ENCODE measurements at places on chromosomes 2 and 18.

- DNase-seq, result no peak
Observed at GRCh38 chr2:219045937-219046550, 4.7 kb upstream of the CFAP65 start.

DNA sequence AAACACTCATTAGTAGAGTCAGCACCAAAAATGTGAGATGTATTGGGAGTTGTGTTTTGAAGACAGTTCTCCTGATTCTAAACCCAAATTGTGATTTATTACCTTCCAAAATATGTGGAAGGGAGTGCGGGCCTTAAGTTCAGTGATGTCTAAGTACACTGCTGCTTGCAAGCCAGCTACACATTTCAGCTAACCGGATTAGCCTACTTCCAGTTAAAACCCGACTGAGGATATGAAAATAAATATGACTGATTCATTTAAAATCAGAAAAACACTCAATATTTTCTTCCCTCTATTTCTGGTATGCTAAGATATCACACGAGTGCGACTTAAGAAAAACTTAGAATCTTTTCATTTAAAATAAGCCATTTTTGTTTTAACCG, 907 bp downstream of the FHL2 start:
- DNase-seq, result no peak

GRCh38 chr2:39486071-39486470, 49.0 kb upstream of the MAP4K3 start:
- DNase-seq, result no peak

GRCh38 chr2:198162276-198162675, 357.9 kb downstream of the PLCL1 start:
- no peak for DNase-seq

DNA sequence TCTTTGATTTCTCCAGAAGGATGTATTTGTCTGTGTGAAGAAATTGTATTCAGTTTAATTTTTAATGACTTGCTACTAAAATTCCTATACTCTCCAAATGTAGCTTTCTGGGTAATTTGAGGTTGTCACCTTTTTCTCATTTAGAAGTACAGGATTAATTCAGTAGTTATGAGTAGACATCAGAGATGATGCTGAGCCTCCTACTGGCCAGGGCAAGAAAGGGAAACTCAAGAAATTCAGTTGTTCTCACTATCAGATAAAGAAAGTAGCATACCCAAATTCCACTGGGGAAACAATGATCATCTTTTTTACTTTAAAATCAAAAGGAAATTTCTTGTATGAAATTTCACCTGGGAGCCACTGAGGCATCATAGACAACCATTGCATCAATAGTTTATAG, 199.4 kb downstream of the SATB2 start:
- no peak for DNase-seq

DNA sequence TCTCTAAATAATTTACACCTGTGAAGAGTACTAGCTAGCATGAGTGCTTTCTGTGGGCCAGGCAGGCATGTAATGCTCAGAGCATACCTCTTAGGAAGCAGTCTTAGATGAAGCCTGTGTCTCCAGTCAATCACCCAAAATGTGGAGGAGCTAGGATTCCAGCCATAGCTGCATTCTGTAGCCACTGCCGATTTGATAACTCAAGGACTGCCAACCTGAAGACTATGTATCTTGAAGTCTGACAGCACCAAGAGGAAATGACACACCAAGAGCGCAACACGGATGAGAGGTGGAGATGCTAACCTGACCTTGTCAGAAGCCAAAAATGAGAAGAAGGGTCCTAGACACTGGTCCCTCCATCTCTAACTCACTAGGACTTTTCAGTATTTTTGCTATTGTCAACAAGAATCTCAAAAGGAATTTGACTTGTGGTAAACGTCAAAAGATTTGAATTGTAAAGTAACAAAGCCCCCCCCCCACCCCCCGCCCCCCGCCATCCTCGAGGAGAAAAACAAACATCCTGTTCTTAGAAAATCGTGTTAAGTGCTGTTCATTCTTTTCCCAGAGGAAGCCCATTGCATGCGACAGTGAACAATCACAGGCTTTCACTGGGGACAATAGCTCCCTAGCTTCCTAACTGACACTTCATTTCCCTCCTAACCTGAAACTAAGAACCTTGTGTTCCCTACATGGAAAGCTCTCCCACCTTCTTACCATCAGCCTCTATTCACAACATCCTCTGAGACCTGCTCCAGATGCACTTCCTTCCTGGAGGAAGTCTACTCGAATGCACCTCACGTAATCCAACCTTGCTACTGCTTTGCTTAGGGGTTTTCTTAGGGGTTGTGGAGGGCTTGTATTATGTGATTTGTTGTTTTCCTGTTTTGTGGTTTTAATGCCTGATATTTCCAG, 14.7 kb downstream of the CDC42EP3 start:
- no peak for DNase-seq

DNA sequence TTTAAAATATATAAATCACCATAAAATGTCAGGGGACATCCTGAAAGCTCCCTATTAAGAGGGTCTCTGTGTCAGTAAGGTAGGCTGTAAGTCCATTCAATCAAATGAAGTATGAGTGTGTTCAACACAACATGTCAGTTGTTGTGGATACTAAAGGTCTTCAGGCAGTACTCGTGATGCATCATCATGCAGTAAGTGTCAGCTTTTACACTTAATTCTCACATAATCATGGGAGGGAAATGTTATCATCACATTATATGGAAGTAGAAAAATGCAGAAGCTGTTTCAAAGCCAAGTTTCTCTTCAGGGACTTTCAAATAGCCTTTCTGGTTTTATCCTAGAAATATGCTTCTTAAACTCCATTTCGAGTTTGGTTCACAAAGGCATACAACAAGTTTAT, 477.1 kb upstream of the ID2 start:
- DNase-seq, result no peak

DNA sequence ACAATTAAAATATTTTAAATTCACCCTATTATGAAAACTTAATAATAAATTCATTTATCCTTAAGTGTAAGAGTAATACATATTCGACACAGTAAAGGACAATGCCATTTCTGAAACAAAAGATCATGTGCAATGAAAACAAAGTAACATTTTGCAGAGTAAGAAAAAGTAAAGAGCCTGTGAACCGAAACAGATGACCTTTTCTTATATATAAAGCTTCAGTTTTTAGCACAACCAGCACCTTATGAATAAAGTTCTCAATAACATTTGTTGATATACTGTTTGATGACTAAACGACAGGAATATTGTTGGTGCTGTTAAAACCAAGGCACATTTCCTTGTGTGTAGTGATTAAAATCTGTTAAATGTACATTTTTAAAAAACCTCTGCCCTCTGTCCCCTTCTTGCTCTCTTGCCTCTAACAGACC, 1.5 kb downstream of the PELI1 start:
- no peak for DNase-seq

GRCh38 chr2:237405006-237405559, 8.9 kb downstream of the COL6A3 start:
- DNase-seq, result no peak

GRCh38 chr2:62486439-62486765, 19.6 kb downstream of the TMEM17 start:
- DNase-seq, result no peak

DNA sequence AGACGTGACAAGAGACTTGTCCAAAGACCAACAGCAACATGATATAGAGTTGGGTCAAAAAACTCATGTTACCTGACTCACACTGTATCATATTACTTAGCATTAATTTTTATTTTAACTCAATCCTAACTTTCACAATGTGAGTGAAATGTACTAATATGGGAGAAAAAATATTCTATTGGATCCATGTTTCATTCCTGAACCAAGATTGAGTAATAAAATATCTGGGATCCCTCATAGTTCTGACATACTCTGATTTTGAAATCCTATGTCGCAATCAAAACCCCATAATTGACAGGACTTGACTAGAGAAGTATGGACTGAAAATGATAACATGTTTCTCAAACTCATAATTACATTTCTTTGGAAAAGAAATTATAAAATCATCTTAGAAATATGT, 190.4 kb downstream of the RIT2 start:
- DNase-seq, result no peak

- DNase-seq, result peak; percentile 22
Observed at GRCh38 chr2:121263996-121264715, 20.8 kb downstream of the TFCP2L1 start.

GRCh38 chr2:25424426-25425028, 82.8 kb upstream of the DNMT3A start:
- DNase-seq, result no peak

GRCh38 chr2:119981896-119982295, 31.0 kb upstream of the EPB41L5 start:
- DNase-seq, result no peak

DNA sequence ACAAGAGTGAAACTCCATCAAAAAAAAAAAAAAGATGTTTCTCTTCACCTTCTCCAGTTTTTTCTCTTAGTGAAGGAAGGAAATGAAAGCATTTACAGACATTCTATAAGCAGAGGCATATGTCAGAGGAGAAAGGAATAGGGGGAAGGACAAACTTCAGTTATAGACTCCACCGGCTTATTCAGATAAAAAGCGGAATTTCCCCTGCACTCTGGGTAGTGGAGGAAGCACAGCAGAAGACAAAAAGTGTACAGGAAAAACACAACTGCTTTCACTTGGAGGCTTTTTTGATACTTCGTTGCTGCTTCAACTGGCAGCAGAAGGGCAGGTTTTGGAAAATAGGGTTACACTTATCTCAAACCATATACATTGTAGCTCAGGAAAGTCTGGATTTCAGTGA, 3.2 kb upstream of the MGAT4A start:
- no peak for DNase-seq

DNA sequence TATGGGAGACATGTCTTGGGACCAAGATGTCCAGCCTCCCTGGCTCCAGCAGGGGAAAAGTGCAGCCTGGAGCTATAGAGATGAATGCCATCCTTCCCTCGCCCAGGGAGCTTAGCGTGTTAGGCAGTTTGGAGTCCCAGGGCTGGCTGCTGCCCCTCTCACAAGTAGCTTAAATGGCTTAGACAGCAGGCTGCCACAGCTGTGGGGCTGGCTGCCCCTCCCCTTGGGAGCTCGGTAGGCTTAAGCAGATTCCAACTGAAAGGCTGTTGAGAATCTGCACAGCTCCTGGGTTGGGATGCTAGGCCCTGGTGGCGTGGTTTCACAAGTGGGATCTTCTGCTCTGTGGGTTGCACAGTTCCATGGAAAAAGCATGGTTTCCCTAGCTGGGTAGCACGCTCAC, 940.5 kb upstream of the DDX18 start:
- no peak for DNase-seq

GRCh38 chr2:45930396-45930792, 278.9 kb downstream of the PRKCE start:
- DNase-seq, result peak; percentile 74

GRCh38 chr2:88737385-88737784, 45.9 kb downstream of the RPIA start:
- no peak for DNase-seq

GRCh38 chr2:67899187-67899586, 163.6 kb downstream of the C1D start:
- no peak for DNase-seq

GRCh38 chr2:188647430-188648070, 326.6 kb upstream of the COL3A1 start:
- DNase-seq, result no peak

DNA sequence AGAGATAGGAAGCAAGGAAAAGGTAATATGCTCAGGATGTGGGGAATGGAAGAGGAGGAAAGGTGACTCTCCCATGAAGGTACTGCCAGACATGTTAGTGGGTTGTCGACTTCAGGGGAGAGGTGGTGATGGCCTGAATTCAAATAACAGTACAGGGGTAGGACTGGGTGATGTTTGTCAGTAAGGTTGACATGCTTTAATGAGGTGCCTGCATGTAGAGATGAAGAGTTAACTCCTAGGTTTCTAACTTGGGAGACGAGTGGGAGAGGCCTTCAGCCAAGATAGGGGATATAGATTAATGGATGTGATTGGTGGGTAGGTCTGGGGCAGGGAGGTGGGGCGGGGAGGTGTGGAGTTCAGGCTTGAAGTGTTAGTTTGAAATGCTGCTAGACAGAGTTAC, 2.6 kb downstream of the NAPG start:
- DNase-seq, result no peak

DNA sequence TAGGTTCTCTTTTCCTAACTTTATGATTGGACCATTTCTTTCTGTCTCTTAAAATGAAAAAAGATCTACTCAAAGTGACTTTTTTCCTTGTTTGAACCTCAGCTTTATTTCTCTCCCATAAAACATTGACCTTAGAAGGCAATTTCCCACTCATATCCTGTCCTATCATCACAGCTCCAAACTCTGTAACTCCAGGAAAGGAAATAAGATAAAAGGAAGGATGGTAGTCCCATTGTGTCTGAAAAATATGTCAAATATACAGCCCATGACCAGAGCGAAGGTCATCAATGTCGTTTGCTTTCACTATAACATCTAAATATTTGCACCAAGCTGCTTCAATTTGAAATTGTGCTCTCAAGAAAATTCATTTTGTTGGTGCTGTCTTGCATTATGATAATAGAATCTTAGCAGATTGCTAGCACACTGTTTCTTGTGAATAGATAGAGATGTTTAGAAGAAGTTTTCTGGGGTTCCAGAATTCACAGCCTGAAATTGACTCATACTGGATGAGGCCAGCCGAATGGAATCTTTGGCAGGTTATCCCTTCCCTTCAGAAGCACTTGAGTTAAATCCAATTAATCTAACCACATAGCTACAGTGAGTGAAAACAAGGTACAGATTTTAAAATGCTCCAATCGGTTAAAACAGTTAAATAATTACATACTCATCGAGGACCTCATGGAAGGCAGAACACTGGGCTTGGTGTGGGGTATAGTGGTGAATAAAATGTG, 95.1 kb downstream of the CRIM1 start:
- DNase-seq, result no peak

GRCh38 chr2:46333912-46334311, 36.7 kb downstream of the EPAS1 start:
- no peak for DNase-seq

DNA sequence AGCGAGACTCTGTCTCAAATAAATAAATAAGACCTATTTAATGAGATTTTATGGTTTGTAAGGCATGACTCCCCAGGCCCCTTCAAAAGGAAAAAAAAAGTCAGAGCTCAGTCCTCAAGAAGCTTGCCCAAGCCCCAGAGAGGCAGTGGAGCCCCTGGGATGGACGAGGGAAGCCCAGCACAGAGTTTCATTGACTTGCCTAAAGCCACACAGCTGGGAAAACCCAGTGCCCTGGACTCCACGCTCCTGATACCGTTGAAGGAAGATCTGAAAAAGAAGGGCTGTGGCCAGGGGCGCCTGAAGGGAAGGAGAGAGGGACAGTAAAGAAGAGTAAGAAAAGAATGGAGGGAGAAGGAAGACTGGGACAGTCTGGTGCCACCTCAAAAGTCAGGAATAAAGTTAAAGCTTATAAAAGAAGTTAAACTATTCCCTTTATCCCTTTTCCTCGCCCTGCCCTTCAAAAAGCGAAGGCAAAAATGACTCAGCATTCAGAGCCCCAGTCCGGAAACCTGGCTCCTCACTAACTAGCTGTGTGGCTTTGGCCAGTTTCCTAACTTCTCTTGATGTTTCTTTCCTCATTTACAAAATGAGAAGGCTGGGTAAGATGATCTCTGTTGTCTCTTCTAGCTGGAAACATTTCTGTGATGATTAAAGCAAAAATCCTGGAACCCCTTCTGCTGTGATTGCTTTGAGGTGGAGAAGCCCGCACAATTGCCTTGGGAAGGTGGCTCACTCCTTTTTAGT, 46.7 kb downstream of the LYPD1 start:
- DNase-seq, result no peak

- no peak for DNase-seq
Observed at GRCh38 chr18:24993628-24994027, 358.3 kb downstream of the ZNF521 start.

All from NCI-H510A (cell line).